Vagina (tissue), 2 donors: ENCODE measurements at places on chromosomes 6 and 20. TPM values are rescaled to one million over a fixed set of nuclear protein-coding genes. Genes with fewer than 3 reads are reported as not detected.

DNA sequence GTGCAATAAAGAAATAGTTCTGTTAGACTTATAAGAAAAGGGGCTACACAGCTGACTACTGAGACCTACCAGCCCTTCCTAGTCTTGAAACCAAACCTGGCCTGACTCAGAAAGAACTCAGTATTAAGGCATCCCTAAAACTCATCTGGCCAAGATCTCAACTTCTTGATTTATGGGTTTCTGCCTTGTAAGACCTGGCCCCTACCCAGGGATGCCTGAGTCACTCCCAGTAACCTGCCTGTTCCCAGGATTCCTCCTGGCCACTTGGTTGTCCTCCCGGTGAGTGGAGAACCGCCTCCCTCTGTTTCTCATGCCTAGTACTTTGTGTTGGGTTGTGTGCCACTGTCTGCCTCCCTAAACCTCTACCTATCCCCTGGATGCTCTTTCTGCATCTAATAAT, 189.4 kb upstream of the PREP start:
- no peak for DNase-seq

DNA sequence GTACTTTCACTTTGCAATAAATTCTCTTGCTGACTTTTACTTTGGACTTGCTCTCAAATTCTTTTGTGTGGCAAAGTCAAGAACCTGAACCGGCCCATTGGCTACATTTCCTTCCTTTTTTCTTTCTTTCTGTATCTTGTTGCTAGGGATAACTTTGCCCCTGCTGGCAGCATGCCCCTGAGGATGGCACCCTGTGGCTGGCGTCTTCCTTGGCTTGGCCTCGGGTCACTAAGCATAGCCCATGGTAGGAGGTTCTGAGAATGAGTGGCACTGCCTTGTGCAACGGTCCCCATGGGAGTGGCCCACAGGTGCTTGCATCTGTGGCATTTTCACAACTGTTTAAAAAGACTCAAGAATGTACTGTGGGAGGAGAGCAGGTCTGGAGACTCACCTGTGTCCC, 14.0 kb upstream of the HLA-F start:
- no peak for DNase-seq

- no peak for DNase-seq
These were observed 245.6 kb downstream of the HIVEP2 start for GRCh38 chr6:142699391-142699790.

- DNase-seq, result no peak
These were observed 6.0 kb downstream of the TMEM30A start for GRCh38 chr6:75278474-75279077.

DNA sequence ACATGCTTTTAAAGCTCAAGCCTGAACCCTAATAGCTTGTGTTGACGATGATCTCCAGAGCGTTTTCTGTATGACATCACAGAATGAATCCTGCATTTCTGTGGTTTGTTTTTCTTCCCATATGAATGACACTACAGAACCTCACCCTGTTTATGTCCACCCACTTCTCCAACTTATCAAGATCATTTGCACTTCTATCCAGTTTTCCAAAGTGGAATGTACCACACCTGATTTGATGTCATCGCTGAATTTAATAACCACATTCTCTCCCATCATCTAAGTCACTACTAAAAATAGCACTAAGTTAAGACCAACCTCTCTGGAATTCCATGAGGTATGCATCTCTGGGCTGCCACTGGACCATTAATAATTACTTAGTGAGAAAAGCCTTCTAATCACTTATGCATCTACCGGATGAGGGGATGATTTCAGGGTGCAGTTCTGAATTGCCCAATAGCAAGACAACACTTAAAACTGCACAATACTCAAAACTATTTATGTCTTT, 33.3 kb upstream of the CITED2 start:
- no peak for DNase-seq

DNA sequence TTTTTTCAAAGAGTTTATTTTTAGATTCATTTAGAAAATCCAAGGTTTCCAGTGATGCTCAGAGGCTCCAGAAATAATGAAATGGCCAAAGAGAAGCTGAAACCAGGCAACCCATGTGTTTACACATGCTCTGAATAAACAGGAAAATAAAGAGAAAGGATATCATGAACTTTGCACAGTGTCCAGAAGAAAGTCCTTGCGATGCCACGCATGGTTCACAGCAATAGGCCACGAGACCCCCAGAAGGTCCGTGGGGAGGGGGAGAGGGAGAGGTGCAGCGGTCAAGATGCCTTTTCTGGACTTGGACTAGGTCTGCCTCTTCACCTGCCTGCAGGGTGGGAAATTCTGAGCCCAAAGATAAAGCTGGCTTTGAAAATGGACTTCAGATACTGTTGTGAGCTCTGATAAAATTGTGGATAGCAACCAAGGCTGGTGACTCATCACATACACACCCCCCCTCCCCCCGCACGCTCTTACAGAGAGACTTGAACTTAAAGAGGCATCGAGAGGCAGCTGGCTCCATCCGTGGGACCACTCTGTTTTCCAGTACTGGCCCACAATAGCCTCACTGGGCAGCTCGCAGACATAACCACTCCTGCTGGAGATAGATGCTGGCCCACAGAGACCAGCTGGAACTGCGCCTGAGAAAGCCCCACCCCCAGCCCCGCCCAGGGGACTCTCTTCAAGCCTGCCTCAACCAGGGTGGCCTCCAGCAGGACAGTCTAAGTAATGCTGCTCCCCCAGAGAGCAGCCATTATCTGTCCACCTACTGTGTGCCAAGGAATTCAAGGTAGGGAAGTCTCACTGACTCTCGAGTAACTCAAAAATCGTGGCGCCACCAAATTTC, 21.2 kb upstream of the NFATC2 start:
- DNase-seq, result no peak

MYL9 gene
- total RNA-seq, result 246 TPM
